ENCODE measurements at places on chromosomes 5 and 9.

- no peak for DNase-seq
These were observed 190.3 kb downstream of the GOLPH3 start for GRCh38 chr5:31983851-31984250.

GRCh38 chr5:180284149-180284548, 7.7 kb downstream of the MAPK9 start:
- no peak for DNase-seq

GRCh38 chr5:127802477-127802865, 99.3 kb downstream of the CCDC192 start:
- DNase-seq, result no peak

DNA sequence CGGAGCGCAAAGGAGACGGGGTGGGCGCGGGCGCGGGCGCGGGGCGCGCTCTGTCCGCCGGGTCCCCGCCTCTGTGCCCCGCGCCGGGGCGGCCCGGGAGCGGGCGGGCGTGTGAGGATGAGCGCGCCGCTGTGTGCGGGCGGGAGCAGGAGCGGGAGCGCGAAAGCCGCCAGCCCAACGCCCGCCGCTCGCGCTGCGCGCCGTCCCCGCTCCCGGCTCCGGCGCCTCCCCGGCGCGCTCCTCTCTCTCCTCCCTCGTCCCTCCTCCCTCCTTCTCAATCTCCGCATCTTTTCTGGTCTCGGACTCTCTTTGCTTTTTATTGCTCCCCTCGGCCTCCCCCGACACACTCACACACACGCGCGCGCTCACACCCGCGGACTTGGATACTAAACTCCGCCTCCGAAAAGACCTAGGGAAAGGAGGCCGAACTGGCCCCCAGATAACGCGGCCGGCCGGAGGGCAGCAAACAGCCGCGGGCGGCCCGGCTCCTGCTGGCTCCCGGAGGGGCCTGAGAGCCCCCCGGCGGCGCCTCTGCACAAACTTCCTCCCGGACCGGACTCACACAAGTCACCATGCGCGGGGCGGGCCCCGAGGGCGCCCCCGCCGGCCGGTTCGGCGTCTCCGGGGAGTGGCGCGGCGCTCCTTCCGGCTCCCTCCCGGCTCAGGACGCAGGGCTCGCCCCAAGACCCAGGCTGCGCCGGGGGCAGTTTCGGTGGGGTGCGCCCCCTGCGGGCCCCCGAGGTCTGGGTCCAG, at the start of gene FIBCD1:
Gene FIBCD1 (minus strand): TSS at position 596 of the 753 bp plus-strand sequence. CDS start 640 bp downstream, outside the sequence.
- no peak for DNase-seq

DNA sequence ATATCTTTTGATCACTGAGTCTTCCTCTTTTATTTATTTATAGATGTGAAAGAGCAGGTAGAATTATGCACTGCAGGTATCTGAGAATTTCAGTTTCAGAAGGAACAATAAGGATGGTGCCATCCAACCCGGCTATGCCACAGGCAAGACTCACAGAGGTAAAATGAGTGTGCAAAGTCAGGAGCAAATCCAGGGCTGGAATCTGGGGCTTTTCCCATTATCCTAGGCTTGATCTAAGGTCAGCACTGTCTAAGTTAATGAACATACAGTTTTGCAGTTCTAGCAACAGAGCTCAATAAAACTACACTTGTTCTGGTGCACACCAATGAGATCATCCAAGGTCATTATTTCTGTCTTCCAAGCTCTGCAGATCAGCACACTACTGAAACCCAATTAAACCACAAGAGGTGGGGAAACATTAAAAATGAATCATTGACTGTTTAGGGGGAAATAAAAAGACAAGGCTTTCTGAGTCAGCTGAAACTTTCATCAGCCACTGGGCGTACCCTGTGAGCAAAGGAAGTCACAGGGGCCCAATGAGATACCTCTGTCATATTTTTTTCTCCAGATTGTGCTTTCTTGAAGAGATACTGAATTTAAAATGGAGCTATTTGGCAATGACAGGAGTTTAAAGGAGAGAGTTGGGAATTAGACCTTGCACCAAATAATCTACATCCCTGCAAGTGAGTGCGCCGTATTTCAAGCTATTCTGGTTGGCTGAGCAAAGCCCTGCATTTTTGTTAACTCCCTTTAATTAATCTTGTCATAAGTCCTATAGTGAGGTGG, 662.2 kb upstream of the ZNF608 start:
- DNase-seq, result no peak

DNA sequence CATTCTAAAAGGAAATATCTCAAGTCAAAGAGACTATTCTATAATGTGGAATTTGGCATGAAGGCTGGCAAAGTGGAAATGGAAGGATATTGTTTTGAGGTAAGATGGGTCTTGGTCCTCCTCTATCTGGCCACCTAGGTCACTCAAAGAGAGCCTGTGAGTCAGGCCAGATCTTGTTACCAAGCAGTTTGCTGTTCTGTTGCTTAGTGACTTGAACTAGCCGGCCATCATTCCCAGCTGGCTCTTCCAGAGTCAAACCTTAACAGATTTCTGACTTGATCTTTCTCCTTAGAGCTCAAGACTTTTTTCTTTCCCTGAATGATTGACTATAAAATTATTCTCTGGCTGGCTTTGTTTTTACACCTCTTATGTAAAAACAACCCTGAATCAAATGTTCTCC, 136.1 kb downstream of the PDE4D start:
- DNase-seq, result no peak

GRCh38 chr5:87781976-87782375, 369.2 kb upstream of the CCNH start:
- DNase-seq, result no peak

DNA sequence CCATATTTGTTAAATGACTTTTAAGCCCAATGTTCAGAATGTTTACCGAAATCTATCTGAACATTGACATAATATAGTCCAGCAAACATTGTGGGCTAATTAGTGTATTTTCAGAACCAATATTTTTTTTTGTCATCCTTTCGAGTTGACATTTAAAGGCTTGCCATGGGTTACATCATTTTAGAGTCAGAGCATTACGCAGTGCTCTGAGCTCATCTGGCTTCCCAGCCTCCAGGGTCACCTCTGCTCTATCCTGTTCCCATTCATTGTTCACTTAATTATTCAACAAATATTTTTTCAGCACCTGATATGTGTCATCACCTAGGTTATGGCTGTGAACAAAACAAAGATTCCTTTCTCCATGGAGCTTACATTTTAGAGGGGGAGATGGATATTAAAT, 80.2 kb downstream of the SREK1 start:
- DNase-seq, result no peak

- peak; percentile 58 for DNase-seq
These were observed 118.4 kb upstream of the MAP3K1 start for GRCh38 chr5:56696900-56697299.

- peak; percentile 83 for DNase-seq
These were observed 213.4 kb upstream of the ADAMTSL1 start for GRCh38 chr9:18260521-18260920.

- DNase-seq, result no peak
These were observed 6.2 kb downstream of the PRDM12 start for GRCh38 chr9:130670644-130671043.

GRCh38 chr5:146208916-146209522, 5.6 kb downstream of the RBM27 start:
- no peak for DNase-seq

DNA sequence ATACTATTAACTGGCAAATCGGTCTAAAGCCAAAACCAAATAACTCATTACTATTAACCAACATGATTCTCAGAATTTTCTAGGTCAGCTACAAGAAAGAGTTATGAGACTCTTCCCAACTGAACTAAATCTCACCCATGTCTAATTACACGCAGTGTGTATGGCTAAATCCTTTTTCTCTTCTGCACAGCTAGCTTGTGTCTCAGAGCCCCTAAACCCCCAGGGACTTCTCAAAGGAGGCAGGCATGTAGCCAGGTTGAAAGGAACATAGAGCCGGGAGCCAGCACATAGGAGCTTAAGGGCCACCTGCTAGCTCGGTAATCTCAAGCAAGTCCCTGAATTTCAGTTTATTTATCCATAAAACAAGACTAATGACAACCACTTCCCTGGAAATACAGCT, 2.2 kb upstream of the GZMK start:
- no peak for DNase-seq

- DNase-seq, result no peak
These were observed 514 bp downstream of the FOXB2 start for GRCh38 chr9:77019926-77020412.

DNA sequence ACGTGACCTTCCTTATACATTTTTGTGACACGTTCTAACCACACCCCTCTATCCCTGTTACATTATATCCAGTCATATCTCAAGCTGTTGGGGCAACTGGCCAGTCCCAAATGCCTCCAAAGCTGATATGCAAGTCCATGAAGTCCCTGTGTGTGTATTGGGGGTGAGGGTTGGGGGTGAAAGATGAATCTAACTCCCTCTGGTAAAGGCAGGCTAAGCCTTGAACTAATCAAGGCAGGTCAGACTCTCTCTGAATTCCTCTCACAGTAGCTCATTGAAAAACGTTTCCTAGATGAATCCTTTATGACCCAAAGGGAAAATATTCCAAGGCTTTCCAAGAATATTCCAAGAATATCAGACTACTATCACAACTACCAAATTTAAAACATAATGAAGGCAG, 174.4 kb downstream of the MUSK start:
- DNase-seq, result no peak

DNA sequence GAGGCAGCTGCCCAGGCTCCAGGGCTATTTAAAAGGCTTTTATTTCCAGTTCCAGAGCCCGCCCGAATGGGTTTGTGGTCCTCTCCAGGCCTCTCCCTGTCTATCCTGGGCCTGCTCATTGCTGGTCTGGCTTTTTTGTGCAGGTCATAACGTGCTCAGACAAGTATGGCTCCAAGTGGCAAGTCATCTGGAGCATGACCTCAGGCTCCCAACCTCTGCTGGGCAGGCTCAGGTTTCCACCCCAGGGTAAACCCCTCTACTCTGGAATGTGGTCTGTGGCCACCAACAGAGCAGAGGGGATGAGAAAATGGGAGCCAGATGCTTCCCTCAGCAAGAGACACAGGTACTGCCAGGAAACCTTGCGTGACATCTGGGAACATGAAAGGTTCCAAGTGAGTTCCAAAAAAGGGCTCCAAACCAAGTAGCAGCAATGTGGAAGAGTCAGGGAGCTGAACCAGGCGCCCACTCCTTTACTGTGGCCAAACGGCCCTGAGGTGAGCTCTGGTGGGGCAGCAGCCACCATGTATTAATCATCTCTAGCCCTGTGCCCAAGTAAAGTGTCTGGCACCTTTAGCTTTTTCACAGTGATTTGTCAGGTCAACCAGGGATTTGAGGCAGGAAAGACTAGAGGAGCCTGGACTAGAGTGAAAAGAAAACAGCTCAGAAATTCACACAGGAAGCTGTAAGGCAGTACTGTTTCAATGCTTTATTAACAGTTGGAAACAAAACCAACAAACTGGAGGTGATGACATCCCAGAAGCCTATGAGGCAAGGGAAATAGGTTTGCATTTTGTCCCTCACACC, 25.7 kb downstream of the PCDHGC5 start:
- no peak for DNase-seq

DNA sequence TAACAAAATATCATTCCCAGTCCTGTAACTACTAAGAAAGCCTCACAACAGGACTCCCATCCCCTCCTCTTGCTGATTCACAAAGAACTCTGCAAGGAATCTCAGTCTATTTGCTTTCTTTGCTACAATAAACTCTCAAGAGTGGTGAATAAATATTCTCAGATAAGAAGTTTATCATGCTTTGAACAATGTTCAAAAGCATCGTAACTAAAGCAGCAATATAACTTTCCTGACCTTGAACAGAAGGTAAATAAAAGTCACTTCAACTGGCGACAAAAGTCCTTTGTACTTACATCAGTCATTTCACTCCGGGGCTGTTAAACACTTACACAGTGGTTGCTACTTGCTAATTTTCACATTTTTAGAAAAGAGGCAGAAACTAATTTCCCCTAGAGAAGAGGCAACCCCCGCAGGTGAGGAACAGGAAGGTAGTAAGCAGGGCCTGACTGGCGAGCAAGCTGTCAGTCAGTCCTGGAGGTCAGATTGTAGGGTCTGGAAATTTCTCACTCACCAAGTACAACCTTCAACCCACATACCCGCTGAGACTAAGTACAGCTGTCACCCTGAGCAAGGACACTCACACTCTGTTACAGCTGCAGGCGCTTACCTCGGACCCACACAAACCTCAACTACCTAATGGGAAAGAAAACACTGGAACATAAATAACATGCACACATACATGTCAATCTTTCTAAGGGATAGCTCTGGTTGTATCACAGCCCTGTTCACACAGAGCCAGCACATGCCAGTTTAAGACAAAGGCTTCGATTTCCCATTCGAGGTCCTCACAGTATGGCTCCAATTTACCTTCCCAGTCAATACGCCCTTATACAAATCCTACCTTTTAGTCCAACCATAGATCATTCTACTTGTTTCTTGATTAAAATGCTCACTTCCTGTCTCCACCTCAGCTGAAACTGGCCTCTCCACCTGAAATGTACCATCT, 104.6 kb upstream of the RETREG1 start:
- DNase-seq, result no peak

- no peak for DNase-seq
These were observed 1.7 kb downstream of the AGGF1 start for GRCh38 chr5:77031891-77032290.

DNA sequence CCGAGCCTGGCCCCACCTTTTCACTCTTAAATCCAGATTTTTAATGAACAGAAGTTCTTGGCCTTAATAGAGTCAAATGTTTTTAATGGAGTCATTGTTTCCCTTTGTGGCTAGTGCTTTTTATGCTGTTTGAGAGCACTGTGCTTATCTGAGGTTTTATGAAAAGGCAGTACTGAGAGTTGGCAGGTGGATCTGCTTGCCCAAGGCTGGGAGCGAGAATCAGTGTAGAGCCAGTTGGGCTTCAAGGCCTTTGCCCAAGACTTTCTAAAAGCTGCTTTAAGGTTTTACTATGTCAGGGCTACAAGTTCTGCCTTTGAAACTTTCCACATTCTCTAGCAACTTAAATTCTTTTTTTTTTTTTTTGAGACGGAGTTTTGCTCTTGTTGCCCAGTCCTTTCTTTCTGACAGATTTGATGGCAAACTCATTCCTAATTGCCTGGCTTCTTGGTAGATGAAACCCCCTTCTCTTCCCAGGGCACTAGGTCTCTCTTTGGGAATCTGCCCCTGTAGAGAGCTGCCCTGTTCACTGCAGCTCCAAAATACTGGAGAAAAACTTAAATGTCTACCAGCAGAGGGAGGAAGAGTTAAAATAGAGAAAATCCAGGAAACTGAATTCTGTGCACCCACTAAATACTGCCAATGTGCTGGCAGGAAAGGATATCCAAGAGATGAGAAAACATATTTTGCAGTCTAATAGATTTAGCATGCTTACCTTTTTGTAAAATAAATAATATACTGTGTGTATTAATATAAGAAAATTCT, 36.9 kb upstream of the CDK20 start:
- no peak for DNase-seq
